ENCODE measurements at places on chromosomes 7 and 10.

DNA sequence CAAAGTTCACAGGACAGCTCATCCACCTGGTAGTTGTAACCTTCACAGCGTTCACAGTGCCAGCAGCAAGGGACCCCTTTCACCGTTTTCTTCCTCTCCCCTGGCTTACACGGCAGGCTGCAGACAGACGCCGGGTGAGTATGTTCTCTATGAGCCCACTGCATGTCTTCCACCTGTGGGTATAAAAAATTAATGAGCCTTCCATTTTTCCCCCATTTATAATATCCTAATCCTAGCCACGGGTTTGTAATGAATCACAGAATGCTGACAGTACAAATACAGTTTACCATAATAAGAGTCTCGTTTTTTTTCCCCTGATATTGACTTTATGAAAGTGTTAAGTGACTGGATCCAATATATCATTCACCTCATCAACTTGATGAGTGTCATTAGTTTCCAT lies 719.0 kb downstream of the GRM8 start:
- DNase-seq: no peak

DNA sequence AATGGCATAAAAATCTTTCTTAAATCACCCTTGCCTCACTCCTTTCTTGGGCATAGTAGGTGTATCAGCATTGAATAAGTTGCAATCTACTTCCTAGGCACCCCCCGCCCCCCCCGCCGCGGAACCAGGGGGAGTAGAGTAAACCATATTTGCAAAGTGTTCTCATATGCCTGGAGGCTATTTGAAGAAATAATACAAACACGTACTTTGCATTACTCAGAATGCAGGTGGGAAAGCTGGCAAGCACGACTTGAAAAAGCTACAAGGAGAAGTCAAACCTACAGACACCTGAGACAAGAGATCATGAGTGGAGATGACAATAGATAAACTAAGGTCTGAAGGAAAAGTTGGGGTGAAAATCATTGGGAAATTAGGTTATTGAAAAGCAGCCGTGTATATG lies 65.6 kb downstream of the POM121L12 start:
- no peak for DNase-seq

GRCh38 chr7:80273327-80273726 lies 138.7 kb downstream of the GNAI1 start:
- no peak for DNase-seq

DNA sequence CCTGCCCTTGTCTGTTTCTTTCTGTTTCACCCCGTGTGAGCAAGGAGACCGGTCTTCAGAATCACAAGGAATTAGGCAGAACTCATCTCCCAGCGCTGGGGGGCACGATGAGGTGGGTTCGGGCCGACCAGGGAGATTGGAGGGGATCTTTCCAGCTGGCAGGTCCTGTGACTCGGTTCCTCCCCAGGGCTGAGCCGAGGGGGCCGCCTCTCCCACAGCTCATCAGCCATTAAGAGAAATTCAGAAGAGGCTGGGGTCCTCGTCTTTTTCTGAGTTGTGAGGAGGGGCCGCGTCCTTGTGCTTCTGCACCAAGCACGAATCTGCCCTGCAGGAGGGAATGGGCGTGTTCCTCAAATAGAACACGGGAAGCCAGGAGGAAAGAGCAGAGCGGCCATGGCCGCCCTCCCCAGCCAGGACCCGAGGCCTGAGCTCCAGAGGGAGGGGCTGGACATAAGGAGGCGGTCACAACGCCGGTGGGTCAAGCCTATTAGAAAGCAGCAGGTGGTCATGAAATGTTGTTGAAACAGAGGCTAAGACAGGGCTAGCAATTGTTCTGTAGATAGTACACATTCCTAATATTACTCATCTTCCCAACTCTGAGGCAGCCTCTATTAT lies 125.3 kb downstream of the ADARB2 start:
- no peak for DNase-seq

GRCh38 chr7:101549734-101550133 lies 79.4 kb downstream of the MYL10 start:
- no peak for DNase-seq

GRCh38 chr7:52168085-52168484 lies 851.5 kb upstream of the COBL start:
- no peak for DNase-seq

GRCh38 chr10:46525824-46526681 lies 30.4 kb downstream of the GPRIN2 start:
- no peak for DNase-seq

- DNase-seq: no peak
Measured at GRCh38 chr10:49107887-49108267, 7.4 kb downstream of the VSTM4 start.

GRCh38 chr7:116970238-116970910 lies 17.1 kb downstream of the ST7 start:
- DNase-seq: no peak

DNA sequence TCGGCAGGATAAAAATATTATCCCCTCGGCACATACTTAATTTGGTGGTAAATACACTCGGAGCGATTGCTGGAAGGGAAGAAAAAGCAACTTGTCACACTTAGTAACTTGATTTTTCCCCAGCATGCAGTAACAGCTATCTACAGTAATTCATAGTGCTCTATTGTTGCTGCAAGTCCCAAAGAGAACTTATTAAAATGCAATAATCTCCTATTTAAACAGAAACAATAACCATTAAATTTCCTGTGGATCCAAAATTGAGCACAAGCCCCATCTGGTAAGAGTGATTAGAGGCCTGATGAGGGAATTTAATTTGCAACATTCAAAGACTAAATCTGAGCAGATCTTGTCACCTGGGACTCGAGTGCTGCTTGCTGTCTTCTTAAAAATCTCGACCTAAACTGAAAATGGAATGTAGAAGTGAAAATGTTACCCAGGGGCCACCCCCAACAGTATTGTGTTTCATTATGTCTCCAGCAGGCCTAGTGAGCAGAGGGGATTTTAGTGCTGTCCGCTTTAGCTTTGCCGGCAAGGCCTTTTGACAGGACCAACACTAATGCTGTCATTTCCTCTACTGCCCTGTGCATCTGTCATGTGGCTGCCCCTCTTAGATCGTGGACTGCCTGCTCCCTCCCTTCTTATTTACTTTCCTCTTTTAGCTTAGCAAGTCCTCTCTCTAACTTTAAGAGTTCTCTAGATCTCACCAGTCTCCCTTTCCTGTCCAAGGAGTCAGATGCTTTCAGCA lies 639.7 kb downstream of the AUTS2 start:
- DNase-seq: no peak

- DNase-seq: no peak
Measured at GRCh38 chr10:79152423-79152817, 83.7 kb downstream of the ZMIZ1 start.

- DNase-seq: no peak
Measured at GRCh38 chr10:88065383-88066049, 202.1 kb downstream of the PTEN start.

DNA sequence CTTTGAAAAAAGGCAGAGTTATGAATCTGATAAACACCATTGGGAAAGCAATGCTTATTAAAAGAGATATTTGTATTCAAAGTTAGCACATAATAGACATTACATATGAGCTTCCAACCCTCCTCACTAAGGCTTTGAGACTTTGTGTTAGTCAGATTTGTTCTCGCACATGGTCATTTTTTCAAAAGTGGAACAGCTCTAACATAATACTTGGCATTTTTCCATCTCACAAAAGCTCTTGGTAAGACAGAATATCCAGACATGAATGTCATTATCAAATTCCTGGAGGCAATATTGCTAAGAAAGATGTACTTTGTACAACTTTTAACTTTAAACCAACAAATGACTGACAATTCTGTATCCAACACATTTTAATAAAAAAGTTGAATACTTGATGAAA lies 292.4 kb upstream of the SMIM30 start:
- DNase-seq: no peak

GRCh38 chr7:39051279-39051678 lies 73.6 kb downstream of the POU6F2 start:
- DNase-seq: no peak

DNA sequence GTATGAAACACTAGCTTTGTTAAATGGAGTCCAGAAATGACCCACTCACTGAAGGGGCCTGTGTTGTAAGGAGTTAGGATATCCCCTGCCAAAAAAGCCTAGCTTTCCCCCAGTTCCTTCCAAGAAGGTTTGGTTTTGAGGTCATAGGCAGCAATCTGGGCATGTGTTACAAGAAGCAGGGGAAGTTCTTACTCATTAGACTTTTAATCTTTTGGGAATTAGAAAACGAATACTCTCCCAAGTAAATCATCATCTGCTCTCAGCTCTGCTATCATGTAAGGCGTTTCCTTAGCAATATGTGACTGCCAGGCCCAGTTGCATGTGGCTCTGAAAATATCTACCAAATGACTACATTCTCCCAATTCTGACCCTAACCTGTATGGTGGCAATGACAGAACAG lies 3.7 kb downstream of the NOD1 start:
- no peak for DNase-seq
